ENCODE measurements at places on chromosomes 2 and 18. TPM values are rescaled to one million over a fixed set of nuclear protein-coding genes. Genes with fewer than 3 reads are reported as not detected.

The SMCHD1 gene
- 184 TPM for total RNA-seq

- DNase-seq = no peak
Observed at GRCh38 chr18:54149078-54149697, 75.3 kb downstream of the MBD2 start.

DNA sequence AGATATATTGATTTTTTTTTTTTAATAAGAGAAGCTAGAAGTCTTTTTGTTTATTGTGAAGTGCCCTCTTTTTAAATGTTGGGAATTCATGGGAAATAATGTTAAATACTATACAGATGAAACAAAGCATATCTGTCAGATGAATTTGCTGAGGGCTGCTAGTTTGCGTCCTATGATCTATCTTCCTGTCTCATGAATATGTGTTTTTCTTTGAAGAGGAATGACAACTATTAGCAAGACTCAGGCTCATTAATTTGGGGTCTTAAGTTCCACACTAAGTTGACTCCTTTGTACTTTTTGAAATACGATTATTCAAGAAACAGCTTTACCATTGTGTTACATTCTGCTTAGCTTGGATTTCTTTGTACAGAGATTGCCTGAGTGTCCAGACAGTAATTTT, 57.9 kb downstream of the AGFG1 start:
- no peak for DNase-seq

- no peak for DNase-seq
Observed at GRCh38 chr2:191374366-191374765, 129.2 kb downstream of the MYO1B start.

DNA sequence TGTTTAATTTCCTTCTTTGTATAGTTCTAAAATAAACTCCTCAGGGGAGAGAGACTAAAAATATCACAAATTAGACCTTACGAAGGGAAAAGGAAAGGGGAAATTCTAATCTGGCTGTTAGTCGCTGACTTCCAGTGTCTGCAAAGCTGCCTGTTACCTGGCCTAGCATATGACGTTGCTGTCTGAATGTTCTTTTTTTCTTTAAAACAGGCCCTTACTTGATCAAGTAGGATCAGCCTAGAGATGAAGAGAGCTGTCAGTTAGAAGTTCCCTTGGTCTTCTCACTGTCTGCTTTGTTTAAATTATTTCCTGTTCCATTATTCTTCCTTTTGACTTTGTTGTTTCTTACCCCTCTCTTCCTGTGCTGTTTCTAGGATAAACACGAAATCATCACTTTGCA, 11.2 kb downstream of the NCK2 start:
- DNase-seq = no peak

DNA sequence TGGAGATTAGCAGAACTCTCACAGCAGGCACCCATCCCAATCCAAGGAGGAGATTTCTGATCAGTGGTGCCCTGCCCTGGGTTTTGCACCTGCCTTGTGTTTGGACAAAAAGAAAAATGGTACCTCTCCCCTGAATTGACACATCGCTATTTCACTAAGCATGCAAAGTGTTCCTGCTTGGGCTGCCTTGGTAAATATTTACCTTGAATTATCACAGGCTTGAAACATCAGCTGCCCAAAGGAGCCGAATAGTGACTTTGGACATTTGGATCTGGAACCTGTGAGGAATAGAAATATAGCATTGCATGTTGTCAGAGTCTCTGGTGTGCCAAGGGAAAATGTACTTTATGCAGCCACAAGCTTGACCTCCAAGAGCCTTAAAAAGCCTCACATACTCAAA, 926.4 kb upstream of the FANCL start:
- no peak for DNase-seq

DNA sequence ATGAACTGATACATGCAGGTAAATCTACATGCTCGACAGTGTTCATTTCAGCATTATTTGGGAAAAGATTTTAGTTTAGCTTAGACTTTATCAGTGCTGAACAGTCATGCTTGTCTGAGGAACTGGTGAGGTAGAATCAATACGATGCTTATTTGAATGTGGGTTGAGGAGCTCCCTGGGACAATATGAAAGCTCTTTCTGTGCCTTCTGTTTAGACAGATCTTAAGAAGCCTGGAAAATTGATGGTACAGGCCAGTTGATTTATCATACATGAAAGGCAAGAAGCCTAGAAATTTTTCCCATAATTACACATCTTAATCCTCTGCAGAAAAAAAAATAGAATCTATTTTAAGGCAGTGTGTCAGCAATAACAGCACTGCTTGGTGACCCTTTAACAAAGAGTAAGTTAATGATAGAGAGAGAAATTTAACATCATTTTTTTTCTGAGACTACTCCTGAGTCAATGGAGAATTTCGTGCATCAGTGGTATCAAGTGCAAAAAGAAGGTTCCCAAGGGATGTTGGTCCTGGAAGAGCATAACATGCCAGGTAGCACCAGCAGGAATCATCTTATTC, 252.2 kb upstream of the CDH20 start:
- no peak for DNase-seq

- no peak for DNase-seq
Observed at GRCh38 chr2:134103196-134103595, 150.7 kb upstream of the MGAT5 start.

GRCh38 chr18:51479736-51480135, 282.3 kb upstream of the MEX3C start:
- no peak for DNase-seq

- DNase-seq = no peak
Observed at GRCh38 chr2:196205881-196206435, 34.6 kb upstream of the STK17B start.

DNA sequence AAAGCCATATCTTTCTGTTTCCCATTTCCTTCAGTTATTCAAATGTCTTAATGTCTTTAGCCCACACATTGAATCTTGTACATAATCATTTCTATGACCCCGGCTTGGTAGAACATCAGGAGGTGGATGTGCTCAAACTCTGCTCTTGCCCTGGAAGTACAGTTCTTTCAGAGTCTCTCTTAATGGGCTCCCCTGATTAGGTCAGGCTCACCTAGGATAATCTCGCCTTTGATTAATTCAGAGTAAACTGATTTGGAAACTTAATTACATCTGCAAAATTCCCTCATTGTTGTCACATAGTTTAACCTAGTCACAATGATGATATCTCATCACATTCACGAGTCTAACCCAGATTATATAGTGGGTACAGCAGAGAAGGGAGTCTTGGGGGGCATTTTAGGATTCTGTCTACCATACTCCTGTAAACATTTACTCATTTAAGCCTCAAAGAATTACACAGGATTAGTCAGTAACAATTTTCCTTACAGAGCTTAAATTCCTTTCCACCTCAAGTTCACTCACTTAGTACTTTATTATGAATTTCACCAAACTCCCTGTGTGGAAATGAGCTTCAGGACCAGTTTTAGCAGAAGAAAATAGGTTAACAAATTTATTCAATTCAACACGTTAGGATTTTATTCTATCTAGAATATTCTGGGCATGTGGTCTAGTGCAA, 135.5 kb downstream of the FHOD3 start:
- DNase-seq = no peak

Data from cerebellum (tissue), 4 donors.